ENCODE measurements at places on chromosomes 5 and 9. TPM values are rescaled to one million over a fixed set of nuclear protein-coding genes. Genes with fewer than 3 reads are reported as not detected.
A peak's percentile ranks its signal among the peaks of the same experiment; 100 is the strongest.

Gene TYRP1
- total RNA-seq: not detected

Gene GRK6
- total RNA-seq: 37.0 TPM

Gene MYMK
- not detected for total RNA-seq

Gene PRR16
- total RNA-seq: 2.3 TPM

DNA sequence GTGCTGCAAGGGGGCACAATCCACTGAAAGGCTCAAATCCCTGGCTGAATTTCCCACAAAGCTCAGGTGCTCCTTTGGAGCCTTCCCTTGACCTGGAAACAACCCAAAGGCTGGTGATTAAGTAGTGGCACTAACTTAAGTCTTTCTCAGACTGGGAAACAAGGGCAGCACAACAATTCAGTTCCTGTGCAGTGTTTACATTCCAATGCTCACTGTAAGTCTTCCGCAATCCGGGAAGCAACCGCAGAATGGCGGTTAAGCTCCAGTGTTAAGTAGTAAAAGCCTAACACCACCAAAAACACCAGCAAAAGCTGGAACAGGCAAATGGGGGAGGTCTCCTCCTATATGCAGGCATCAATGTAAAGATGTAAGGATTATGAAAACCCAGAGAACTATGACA lies 117.2 kb downstream of the TRPM3 start:
- no peak for DNase-seq

GRCh38 chr9:35611230-35611797 lies 6.3 kb downstream of the TESK1 start:
- peak; percentile 37 for DNase-seq

DNA sequence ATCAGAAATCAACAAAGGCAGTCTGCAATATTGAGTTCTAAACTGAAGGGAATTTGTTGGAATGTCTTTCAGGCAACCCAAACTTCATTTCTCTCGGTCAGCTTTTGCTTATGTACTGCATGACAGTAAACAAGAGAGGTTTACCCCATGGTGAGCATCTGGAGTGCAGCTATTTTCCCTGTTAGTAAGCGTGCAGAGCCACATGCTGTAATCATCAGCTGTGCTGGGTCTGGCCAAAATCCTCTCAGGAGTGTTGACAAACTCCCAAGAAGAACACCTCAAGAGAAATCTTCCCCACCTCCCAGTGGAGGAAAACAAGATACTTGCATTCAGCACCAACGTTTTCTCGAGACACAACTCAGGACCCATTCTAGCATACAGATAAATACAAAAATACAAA lies 83.6 kb upstream of the ADAMTSL1 start:
- DNase-seq: no peak

DNA sequence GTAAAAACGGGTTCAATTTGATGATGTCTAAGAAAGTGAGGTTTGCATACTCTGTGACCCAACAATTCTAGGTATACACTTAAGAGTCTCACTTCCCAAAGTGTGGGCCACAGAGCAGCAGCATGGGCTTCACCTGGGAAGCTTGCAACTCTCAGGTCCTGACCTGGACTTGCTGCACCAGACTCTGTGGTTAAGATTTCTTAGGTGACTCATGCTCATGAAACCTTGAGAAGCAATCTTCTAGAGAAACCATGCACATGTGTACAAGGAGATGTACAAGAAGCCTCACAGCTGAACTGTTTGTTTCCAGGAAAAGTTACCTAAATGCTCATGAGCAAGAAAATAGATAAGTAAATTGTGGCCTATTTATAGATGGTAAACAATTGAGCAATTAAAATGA lies 30.0 kb downstream of the DNAJC21 start:
- no peak for DNase-seq

- DNase-seq: no peak
Measured at GRCh38 chr5:42543774-42544173, 120.5 kb downstream of the GHR start.

- no peak for DNase-seq
Measured at GRCh38 chr5:178231539-178232123, 971 bp downstream of the PHYKPL start.

Data from endothelial cell of umbilical vein (primary cell).